WTC11 (cell line): ENCODE measurements at places on chromosomes 6 and 20.

DNA sequence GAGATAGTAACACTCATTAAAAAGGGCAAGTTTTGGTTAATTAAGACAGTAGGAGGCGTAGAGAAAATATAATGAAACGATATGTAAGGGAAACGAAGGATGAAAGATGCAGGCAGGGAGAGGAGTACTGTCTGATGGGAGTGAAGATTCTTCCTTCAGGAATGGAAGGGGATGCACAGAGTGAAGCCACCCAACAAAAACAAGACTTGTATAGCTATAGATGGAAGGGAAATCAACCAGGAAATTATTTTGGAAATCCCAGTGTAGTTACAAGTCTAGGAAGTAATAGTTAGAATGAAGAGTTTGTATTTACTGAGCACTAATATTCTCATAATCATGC lies 19.7 kb upstream of the HLA-DRB1 start:
- no peak for DNase-seq

GRCh38 chr6:170561555-170561954 lies 7.4 kb downstream of the TBP start:
- DNase-seq, result no peak

- peak; percentile 83 for DNase-seq
Measured at GRCh38 chr20:10219452-10219791, 792 bp downstream of the SNAP25 start.

- DNase-seq, result no peak
Measured at GRCh38 chr20:24490598-24490997, 21.2 kb downstream of the SYNDIG1 start.

DNA sequence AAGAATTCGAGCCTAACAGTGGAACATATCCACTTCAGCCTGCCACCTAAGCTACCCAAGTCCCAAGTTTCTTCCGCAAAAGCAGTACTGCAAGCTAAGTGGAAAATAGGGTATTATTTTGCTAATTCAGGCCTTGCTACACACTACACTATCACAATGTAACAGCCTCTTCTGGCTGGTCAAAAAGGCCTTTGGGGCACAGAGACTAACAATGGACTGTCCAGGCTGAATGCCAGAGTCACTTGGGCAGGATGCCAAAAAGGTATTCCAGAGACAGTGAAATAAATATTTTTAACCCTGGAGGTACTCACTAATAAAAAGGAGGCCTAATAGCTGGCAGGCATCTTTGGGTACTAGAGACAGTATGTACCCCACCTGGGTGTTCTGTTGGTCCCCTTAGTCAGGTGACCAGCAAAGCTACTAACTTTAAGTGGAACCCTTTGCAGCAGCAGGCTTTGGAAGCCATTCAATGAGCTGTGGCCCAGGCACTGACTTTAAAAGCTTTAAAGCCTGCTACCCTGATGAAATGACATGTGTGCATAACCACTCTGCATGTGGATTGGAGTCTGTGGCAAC lies 692.1 kb downstream of the HTR1B start:
- DNase-seq, result no peak

- no peak for DNase-seq
Measured at GRCh38 chr20:62760856-62761758, 35.2 kb upstream of the MRGBP start.

DNA sequence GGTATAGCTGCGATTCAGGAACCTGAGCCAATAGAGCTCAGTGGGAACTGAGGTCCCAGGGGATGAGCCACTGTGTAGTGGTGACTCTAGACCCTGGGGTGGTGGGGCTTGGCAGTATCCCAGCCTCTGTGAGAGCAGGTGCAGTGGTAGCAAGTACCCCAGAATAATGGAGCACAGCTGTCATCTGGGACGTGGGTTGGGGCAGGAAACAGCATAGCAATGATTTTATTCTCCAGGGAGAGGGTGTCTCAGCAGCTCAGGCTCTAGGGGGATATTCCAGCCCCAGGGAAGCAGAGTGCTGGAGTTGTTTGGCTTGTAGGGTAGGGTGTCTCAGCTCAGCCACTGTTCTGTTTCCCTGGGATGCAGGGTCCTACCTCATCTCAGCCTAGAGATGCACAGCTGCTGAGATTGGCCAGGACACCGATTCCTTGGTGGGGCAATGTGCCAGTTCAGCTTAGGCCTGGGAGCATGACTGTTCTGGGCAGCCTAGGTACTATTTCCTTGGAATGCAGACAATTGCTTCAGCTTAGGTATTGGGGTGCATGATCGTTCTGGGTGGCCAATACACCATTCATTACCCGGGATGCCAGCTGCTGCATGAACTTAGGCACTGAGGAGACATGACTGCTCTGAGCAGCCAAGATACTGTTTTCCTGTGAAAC lies 34.0 kb upstream of the NUP153 start:
- no peak for DNase-seq

DNA sequence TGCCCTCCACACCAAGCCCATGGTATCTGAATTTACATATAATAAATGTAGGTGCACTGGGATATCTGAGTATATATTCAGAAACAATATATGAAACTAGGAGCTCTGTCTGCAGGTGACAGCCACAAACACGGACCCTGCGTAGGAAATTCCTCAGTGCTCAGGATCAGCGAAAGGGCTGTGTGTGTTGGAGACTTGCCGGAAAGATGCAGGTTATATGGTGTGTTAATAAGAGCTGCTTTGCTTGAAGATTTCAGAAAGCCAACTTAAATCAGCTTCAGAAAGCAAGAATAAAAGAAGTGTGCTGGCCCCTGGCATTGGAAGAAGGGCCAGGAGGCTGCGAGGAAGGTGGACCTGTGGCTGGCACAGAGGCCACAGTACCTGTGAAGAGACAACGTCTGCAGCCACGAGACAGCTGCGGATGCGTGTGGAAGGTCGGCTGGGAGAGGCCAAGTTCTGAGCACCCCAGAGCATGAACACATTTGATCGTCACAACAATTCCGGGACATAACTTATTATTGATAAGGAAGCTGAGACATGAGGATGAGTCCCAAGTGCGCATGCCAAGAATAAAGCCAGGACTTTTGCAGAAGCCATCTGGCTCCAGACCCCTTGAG lies 183.2 kb downstream of the DLL1 start:
- no peak for DNase-seq

DNA sequence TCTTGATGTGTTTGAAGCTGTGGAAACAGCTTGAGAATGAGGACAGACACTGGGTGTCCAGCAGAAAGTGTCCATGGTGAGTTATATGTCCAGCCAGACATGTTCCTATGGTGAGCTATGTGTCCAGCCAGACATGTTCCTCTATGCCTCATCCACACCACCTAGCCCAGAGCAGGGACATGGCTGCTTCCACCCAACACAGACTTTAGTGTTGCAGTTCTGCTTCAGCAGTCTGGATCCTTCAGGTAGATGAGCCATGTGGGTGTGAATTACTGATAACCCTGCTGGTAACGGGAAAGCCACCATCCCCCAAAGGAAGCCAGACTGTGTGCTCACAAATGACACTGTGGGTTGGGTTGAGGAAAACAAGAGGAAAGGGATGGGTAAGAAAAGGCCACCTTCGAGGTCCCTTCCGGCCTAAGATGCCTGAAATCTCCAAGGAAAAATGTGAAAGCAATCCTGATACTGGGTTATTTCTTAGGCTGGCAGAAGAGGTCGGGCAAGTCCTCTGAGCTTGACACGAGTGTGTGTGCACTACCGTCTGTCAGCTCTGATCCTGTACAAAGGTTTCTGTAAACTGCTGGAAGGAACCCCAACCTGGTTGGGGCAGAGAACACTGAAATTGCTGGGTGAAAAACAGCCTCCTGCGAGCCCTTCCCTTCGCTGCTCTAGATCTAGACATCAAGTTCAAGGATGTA lies 77.8 kb downstream of the NINL start:
- no peak for DNase-seq

DNA sequence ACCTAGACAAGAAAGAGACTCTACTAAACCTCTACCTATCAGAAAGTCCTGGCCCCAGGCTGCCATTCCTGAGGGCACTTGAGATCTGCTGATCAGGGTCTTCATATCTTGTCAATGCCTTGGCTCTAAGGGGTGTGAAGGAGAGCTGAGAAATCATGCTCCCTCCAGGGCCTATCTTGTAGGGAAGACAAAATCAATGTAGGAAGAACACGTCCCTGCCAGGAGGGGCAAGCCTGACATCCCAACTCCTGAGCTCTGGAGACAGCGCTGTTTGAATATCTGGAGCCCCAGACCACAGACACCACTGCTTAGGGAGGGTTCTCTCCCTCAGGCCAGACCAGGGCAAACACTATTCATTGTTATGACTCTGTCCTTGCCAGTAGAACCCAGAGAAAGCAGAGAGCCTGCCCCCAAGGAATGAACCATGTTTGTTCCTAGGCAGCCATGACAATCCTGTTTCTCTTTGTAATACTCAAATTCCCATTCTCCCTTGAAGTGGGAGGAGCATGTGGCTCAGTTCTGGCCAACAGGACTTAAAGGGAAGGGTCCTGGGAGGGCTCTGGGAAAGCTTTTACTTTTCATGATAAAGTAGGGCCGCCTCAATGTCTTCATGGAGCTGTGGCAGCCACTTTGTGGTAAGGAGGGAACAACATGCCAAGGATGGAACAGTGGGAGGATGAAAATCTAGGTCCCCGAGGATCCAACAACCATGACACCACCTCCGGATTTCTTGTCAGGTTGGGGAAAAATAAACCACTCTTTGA lies 1.8 kb upstream of the FASTKD5 start:
- no peak for DNase-seq

DNA sequence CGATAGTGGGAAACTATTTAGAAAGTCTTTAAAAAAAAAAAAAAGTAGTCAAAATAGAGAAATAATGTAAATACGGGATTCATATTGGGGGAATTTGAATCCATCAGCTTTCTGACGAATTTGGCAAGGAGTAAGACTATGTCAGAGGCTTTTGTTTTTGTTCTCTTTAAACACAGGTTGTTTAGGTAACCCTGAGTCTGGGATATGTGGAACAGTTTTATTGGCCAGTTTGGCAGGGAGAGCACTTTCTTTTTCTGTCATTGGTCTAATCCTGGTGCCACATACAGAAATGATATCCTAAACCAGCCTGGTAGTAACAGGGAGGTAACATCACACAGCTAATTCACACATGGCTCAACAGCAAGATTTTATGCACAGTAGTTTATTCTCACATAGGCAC lies 27.7 kb downstream of the HAO1 start:
- DNase-seq, result no peak

DNA sequence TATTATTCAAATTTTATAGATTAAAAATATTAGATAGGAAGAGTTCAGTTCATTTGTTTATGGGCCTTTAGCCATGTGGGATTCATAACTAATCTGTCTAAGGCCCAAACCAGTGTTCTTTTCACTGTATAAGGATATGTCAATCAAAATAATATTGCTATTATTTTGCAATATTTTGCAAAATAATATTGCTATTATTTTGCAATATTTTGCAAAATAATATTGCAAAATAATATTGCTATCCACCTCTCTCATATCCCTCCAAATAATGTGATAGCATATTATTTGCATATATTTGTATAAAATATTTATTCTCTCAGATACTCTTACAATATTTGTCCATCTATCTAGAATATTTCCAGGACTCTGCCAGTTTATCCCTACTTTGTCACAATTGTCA lies 595.3 kb upstream of the PTCHD4 start:
- DNase-seq, result no peak

DNA sequence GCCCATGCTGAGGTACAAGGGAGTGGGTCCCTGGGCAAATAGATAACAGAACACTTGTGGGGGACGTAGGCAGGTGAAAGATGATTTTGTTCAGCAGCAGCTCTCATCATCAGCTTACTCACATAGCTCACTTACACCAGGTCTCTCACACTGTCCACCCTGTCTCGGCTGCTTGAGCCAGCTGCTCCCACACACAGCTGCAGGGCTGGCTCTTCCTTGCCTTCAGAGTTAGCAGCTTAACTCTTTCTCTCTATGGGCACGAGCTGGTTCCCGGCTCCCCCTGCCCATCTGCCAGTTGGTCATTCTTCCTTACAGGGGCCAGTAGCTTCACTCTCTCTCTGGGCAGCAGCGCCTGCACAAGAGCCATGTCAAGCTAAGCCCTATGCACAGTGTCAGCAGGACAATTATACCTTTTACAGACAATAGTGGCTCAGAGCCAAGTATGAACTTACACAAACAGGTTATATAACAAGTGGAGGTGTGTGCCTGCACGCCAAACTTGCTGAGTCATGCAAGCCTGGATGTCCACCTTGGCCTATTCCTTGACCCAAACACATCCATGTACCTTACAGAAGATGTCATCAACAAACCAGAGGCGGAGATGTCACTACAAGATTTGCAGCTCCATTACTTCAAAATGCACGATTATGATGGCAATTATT lies 18.7 kb downstream of the ZNF391 start:
- no peak for DNase-seq
